ENCODE measurements at places on chromosomes 2 and 18.

DNA sequence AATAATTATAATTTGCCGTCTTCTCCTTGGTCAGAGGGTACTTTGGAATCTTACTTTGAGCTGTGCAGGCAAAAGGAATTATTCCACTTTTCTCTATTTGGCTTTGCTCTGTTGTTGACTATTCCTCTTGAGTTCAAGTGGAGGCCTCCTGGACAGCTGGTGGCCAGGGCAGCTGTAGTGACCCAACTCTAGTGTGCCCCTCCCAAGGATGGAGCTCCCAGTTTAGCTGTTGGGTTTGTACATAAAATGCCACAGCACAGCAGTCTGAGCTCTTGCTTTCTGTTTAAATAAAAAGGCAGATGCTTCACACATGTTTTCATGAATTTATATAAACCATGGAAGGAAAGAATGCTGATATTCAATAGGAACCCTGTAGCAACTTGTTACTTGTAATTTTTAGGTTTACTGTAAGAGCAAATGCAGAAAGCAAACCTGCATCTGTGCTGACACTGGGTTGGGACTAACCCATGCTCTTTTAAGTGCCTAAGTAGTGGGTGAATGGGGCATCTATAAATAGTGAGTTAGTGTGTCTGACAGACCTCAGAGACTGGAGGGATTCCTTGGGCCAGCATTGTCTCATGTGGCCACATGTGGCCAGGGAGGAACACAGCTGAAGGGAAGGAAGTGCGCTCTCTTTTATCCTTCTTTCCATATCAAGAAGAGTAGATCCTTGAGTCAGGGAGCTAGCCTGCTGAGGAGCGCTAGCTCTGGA, 121.8 kb downstream of the FHOD3 start:
- DNase-seq: no peak

DNA sequence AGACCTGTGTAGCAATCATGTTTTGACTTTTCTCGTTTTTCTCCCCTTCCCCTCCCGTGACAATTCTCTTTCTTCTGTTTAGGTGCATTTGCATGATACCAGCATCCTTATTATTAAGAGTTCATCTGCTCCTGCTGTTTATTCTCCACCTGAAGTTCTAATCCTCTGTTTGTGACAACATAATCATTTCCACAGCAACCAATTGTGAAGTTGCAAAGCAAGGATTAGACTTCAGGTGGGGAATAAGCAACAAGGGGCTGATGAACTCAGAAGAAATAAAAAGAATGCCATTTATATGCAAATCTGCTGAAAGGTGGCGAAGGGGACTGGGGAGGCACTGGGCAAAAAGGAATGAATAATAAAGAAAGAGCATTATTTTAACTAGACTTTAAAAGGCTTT, 124.8 kb upstream of the LINC00305 start:
- no peak for DNase-seq

- peak; percentile 49 for DNase-seq
Measured at GRCh38 chr2:172772633-172773032, 37.0 kb downstream of the RAPGEF4 start.

DNA sequence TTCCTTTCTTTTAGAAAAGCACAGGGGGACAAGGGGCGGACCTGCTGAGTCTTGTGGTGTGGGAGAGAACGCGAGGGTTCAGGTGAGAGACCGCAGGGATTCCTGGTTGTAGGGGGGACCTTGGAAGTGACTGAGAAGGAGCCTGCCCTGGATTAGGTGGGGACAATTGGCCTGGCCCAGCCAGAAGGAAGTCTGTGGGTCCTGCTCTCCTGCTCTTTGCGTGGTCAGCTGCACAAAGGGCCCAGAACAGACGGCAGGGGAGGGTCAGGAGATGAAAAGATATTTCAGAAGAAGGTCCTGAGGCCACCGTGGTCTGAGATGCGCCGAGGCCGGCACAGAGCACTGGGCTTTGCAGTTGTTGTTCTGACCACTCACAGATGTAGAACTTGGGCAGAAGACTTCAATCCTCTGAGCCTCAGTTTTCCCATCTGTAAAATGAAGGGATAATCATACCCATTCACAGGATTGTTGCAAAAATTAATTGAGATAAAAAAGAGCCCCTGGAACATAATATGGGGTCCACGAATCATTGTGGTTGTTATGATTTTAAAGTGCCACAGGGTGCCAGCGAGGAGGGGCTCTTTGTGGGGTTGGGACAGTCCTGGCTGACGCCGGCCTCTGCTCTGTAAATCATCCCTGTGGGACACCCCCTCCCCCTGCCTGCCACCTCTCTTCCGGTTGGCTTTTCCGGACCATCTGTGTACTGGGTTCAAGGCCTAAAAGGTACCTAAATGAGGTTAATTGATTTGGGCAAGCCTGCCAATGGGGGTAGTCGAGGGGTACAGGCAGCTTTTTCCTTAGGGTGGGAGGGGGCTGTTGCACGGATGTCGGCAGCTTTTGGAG, 1.8 kb downstream of the LPIN1 start:
- DNase-seq: no peak

GRCh38 chr2:37816686-37817085, 108.4 kb upstream of the RMDN2 start:
- DNase-seq: no peak

DNA sequence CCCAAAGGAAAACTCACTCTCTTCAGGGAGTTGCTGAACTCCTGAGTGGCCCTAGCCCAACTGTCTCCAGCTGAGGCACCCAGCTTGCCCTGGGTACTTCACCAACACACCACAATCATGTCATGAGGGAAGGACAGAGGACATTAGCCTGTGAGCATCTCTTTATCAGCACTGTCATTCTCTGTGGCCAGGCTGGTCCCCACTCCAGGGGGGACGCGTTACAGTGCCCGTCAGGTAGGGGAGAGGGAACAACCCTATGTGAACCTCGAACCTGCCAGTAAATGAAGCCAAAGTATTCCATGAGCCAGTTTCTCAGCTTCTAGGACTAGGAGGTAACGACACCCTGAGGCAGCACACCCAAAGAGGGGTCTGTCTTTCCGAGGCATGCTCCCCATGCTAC, 94.9 kb upstream of the MGAT4A start:
- no peak for DNase-seq

DNA sequence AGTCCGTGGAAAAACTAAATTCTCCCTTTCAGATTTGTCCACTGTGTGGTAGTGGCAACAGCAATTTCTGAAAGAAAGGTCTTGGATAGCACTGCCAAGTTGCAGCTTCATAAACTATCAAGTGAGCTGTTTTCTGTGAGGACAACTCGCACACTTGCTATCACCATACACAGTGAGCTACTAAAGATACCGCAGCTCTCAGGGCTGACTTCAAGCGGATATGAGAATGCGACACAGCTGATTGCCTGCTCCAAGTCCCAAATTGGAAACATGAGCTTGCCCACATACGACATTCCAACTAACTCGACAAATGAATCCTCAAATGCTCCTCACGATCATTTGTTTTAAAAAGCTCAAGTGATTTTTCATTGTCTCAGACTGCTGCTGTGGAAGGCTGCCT, 46.2 kb downstream of the E2F6 start:
- no peak for DNase-seq

DNA sequence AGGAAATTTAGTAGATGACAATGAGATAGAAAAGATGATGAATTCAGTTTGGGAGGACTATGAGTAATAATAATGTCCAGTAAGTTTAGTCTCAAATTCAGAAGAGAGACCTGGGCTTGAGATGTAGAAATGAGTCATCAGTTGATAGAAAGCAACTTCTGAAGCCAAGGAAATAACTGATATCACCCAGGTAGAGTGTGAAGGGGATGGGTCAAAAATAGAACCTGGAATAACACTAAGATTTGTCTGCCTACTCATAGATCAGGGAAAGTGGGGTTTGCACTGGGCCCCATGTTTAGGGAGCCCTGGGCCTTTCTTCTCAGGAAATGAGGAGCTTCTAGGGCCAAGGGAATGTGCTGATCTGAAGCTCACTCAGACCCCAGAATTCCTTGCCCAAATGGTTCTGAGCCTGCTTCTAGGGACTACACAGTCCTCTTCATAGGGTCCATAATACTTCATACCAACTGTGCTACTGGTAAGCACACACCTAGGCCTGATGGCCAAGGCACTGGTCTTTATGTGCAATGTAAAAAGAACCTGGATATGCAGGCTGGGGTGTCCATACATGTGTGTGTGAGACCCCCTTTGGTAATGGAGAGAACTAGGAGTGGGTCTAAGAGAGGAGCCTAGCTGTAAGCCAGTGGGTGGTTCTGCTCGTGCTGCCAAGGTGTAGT, 141.2 kb downstream of the IKZF2 start:
- no peak for DNase-seq

DNA sequence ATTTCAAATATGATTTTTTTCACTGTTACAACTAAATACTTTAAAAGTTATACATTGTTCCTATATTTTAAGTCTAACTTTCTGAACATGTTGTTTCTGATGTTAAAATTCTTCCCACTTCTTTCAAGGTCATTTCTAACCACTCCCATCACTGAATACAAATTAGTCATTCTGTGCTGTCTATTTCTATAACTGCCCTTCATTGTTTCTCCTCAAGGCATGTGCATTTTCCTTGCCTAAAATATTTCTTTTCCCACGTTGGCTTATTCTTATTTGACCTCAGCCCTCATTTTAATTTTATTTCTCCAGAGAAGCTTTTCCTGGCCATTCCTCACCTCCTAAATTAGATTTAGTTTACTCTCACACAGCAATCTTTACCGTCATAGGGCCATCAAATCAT, 198.9 kb upstream of the GULP1 start:
- DNase-seq: no peak
